Hematopoietic multipotent progenitor cell treated with erythropoietin and hydrocortisone succinate and interleukin-3 and kit ligand, for 6 days (in vitro differentiated cells): ENCODE measurements at places on chromosomes 11 and 22.

GRCh38 chr22:39901565-39902146 is 772 bp downstream of the GRAP2 start:
- no peak for DNase-seq

- DNase-seq, result no peak
Measured at GRCh38 chr11:1782831-1783724, 19.4 kb upstream of the CTSD start.

DNA sequence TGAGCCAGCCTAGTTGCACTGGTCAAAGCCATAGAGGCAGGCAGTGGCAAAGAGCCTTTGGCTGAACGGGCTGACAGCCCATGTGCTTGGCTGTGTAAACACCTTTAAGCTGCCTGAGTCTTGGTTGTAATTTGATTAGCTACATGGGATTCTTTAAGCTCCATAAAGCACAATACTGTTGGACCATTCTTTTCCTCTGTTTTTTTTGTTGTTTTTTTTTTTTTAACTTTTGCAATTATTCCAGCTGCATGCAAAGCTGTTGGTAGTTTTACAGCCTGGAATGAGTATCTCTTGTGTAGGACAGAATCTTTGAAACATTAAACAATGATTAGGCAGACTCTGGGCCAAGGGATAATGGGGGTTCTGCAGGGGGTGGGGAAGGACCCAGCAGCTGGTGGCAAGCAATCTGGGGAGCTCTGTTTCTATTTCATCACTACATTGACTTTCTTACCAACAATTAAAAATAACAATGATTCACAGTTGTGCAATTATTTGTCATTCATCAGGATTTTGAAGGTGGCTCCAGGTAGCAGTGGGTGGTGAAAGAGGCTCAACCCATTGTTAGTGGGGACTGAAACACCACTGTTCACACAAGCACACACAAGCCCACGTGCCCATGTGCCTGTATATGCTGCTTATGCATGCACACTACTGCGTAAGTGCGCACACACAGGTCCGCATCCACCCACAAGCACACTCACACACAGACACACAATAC is 69.5 kb upstream of the CSNK2A3 start:
- no peak for DNase-seq

GRCh38 chr11:4064278-4064955 is 30.2 kb upstream of the RRM1 start:
- DNase-seq, result no peak

- DNase-seq, result no peak
Measured at GRCh38 chr11:93001806-93002205, 32.4 kb downstream of the MTNR1B start.

DNA sequence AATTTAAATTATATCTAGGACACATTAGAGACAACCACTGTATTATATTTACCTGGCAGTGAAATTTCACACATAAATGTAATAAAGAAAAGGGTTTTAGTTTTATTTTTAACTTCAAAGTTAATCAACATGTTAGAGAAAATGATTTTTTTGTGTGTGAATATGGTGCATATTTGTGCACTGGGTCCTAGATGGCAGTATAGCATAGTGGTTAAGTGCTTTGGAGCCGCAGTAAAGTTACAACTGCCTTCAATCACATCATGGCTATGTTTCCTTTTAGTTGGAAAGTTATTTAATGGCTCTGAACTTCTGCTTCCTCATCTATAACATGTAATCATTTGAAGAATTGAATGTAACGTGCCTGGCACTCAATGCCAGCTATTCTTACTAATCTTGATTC is 108.9 kb upstream of the DDI1 start:
- DNase-seq, result peak; percentile 42

- no peak for DNase-seq
Measured at GRCh38 chr11:100294748-100295147, 392.3 kb upstream of the ARHGAP42 start.

DNA sequence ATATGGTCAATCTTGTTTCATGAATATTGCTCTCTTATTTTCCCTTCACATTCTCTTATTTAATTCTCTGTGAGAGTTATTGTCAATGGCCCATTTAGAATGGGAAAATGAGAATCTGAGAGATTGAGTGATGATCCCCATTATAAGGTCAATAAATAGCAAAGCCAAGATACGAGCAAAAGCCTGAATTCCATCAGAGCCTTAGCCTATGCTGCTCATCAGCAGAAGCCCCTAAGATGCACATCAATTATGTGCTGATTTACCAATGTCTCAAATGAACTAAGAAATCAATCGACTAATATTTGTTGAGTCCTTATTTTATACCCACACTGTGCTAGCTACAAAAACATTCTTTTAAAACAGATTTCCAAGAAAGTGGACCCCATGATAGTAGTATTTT is 330.8 kb upstream of the DDI1 start:
- DNase-seq, result no peak

DNA sequence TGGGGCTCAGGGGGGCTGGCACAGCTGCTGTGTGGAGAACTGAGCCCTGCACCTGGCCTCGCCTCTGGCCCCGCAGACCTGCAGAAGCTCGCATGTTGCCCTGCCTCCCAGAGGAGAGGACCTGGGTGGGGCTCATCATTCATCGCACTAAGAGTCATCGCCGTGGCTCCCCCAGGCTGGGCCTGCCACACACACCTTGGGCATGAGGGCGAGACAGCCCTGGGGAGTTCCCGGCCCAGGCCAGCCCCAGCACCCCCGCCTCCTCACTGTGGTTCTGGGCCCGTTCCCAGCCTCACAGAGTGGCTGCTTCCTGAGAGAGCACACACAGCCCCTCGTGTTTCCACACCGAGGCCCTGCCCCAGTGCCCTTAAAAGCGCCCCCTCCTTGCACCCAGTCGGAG is 694.6 kb downstream of the TBC1D22A start:
- no peak for DNase-seq
